Globus pallidus (tissue), 1 donor: ENCODE measurements at places on chromosomes 6 and 20.
A peak's percentile ranks its signal among the peaks of the same experiment; 100 is the strongest.

GRCh38 chr6:152952045-152952444 lies 30.8 kb downstream of the FBXO5 start:
- no peak for DNase-seq

GRCh38 chr6:72386324-72386723 lies 235.5 kb upstream of the KCNQ5 start:
- DNase-seq = no peak

GRCh38 chr6:154276810-154277628 lies 79.6 kb downstream of the IPCEF1 start:
- DNase-seq = peak; percentile 47

- peak; percentile 2 for DNase-seq
Observed at GRCh38 chr6:69026243-69026642, 391.2 kb downstream of the ADGRB3 start.

DNA sequence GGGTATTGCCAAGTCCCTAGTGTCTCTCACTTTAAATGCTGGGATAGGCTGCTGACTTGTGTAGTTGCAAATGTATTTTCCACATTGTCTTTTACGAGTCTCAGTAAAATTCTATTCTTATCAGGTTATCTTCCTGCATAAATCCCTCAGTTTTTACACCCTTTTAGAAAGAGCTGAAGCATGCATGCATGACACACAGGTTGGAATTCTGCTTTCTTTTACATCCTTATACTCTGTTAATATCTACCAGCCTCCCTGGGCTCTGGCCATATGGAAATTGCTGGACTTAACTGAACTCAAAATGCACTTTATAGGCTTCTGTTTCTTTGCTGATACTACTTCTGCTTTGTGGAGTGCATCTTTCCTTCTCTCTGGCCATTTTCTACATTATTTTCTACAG lies 477.4 kb downstream of the FRK start:
- DNase-seq = no peak

GRCh38 chr20:15942130-15942529 lies 631.1 kb downstream of the KIF16B start:
- DNase-seq = no peak

DNA sequence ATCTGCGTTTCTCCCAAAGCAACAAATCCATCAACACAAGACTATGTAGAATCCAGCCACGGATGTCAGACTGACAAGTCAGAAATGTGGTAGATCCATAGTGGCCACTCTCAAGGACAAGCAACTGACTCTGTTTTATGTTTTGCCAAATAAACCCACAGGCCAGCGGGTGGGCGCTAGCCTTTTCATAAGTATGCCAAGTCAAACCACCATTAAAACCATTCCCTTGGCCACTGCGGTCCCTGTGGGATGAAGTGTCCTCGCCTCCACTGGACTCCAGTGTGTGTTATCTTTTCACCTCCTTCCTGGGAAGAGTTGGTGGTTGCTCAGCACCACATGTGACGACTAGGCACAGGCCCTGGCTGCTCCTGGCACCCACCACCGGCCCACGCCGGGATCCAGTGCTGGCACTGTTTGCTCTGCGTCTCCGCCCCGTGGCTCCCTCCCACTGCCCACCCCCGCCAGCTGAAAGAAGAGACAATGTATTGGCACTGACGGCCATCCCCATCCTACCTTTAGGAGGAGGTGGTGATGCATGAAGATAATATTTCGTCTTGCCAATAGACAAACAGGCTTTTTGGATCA lies 103.4 kb downstream of the FOXC1 start:
- no peak for DNase-seq

DNA sequence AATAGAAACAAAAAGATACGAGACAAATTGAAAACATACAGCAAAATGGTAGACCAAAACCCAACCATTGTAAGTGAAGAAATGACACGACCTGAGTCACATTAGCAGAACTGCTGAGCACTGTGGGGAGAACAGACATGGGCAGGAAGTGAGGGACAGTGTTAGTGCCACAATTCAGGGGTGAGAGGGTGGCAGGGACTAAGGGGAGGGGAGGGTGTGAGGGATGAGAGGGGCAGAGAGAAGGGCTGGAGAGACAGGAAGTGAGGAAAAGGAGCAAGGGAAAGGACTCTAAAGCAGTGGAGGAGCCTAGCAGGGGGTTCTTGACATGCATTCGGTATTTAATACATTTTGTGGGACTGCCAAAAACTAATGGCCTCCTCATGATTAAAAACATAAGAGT lies 45.0 kb upstream of the TRIM26 start:
- DNase-seq = no peak

DNA sequence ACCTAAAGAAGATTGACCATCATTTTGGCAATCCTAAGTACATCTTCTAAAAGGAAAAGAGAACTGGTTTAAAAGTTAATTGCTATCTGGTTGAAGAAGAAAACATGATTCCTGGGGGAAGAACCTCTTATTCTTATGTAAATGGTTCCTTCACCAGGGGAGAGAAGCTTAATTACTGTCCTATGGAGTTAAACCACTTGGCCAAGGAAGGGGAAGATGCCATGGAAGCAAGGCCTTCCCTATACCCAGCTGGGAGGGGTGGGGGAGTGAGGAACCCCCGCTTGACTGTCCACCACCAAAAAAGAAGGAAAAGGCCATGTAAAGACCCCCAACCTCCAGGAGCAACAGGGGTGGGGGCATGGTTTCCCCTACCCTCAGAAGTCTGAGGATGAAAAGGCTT lies 962.1 kb downstream of the GRIK2 start:
- no peak for DNase-seq

GRCh38 chr20:8860011-8860495 lies 208.8 kb upstream of the PLCB4 start:
- no peak for DNase-seq

DNA sequence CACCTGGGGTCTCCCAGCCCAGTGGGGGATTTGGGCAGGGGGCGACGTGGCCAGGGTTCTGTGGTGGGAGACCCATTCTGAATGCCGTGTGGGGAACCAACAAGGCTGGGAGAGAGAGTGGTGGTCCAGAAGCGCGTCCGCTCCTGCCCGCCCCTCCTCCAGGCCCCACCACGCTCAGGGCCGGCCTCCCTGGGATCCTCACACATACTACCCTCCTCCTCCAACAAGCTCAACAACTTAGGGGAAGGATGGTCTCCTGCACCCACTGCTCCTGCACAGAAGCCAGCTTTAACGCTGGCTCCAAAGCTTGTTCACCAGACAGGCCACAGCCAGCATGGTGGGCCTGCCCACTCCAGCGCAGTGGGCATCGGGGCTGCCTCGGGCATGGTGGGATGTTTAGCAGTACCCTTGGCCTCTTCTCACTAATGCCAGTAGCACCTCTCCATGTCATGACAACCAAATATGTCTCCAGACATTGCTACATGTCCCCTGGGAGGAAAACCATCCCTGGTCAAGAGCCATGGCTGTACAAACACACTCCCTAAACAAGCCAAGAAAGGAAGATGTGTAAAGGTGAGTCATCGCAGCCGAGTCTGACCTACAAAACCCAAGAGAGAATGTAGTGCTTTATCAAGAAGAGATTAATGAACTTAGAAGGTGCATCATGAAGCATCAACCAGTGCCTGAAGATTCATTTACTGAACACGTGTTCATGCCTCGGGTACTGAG lies 75.7 kb downstream of the BMP7 start:
- DNase-seq = no peak

GRCh38 chr6:109229536-109229935 lies 134.2 kb downstream of the CEP57L1 start:
- DNase-seq = no peak

GRCh38 chr6:1893470-1894130 lies 283.9 kb downstream of the FOXC1 start:
- no peak for DNase-seq

DNA sequence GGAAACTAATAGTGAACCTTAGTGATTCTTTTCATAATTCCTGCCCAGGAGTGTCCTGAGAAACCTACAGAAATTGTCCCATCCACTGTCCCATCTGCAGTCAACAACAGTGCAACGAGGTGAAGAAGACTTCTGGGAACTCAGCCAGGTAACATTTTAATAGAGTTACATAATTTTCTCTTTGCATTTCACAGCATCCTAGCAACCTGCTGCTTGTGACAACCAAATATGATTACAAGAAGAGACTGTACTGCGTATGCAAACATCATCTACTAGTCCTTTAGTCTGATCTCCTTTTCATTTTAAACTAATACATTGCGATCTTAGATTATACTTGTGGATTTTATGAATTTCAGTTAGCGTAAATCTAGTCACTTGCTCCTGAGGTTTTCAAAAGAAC lies 951.6 kb downstream of the TFAP2A start:
- no peak for DNase-seq

DNA sequence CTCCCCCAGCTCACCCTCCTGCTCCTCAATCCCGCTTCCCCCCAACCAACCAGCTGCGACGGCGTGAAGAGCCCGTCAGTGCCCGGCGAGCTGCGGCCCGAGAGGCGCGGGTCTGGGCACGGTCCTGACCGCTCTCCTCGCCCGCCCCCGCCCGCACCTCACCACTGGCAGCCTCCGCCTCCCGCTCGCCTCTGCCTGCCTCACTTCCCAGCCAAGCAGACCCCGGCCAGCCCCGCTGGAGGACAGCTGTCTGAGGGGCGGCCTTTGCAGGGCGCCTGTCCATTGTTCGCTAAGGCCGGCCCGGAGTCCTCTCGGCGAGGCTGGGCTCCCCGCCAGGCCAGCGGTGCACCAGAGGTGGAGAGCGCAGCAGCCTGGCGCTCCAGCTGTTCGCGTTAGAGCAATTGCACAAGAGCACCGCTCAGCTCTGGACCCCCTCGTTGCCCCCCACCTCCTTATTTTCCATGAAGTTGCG lies 1.3 kb downstream of the SOBP start:
- DNase-seq = peak; percentile 71

- no peak for DNase-seq
Observed at GRCh38 chr6:160831739-160832138, 129.7 kb downstream of the PLG start.

GRCh38 chr6:43170417-43170930 lies 595 bp upstream of the SRF start:
- no peak for DNase-seq

GRCh38 chr6:33088931-33089620 lies 13.3 kb downstream of the HLA-DPB1 start:
- DNase-seq = no peak

DNA sequence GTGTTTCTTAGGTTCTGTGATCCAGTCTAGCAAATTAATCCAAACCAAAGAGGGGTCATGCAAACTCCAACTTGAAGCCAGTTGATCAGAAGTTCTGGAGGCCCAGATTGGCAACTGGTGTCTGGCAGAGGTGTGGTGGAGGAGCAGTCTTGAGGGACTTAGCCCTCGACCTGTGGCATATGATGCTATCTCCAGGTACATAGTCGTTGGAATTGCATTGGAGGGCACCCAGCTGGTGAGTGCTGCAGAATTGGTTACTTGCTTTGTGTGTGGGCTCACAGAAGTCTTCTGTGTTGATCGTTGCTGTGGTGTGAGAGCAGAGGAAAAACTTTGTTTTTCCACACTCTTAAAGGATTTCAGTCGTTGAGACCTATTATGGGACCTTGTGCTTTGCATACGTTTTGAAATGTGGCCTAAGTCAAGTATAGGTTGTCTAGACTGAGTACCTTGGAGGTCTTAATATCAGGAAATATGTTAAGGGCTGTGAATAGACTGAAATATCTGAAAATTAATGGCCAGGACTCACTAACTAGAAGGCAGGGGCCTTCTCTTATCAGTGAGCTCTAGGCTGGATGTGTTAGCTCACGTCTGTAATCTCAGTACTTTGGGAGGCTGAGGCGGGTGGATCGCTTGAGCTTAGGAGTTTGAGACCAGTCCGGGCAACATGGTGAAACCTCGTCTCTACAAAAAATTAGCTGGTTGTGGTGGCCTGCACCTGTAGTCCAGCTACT lies 7.8 kb downstream of the PANK2 start:
- DNase-seq = no peak

DNA sequence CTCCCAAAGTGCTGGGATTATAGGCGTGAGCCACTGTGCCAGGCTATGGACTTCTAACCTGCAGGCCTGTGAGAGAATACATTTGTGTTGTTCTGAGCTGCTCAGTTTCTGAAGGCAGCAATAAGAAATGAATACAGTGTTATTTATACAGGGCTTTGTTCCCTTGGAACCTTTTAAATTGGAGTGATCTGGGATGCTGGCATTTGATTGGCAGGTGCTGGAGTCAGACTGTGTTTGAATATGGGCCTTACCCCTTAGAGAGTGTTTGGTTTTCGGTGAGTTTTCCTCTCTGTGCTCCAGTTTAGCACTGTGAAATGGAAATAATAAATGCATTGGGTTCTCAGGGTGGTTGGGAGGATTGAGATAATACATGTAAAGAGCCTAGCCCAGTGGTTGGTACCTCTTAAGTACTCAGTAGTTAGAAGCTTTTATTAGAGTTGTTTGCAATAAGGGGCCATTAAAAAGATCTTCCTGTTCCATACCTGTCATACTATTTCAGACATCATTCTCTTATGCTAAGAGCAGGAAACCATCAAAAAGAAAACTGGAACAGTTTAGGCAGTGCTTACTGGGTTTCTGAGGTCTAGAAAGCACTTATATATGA lies 22.1 kb downstream of the BMP6 start:
- DNase-seq = no peak

DNA sequence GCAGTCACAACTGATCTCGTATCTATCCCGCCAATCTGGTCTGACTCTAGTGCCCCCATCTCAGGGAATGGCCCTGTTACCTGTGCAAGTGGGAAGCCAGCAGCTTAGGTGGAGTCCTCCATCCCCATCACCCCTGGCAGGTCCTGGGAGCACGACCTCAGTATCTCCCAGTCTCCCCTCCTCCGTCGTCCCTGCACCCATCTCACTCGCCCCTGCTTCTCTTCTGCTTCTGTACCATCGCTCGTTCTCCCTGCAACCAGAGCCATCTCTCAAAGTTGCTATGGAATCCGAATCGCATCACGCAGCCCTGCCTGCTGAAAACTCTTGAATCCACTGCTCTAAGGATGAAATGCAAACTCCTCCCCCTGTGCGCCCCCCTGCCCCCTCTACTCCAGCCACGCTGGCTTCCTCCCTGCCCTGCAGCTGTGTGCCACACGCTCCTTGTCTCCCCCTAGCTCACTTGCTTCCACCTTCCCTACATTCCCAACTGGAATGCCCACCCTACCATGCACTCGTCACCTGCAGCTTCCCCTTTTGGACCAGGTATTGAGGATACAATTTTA lies 64.0 kb upstream of the PTGIS start:
- no peak for DNase-seq

DNA sequence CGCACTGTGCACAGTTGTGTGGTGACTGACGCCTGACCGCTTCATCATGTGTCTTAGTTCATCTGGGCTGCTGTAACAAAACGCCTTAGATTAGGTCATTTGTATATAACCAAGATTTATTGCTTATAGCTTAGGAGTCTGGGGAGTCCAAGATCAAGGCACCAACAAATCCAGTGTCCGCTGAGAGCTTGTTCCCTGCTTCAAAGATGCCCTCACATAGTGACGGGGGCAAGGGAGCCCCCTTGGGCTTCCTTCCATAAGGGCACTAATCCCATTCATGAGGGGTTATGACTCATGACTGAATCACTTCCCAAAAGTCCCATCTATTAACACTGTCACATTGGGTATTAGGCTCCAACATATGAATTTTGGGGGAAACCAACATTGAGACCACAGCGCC lies 34.6 kb downstream of the CYP24A1 start:
- DNase-seq = no peak

GRCh38 chr6:39218868-39219567 lies 10.3 kb downstream of the KCNK5 start:
- no peak for DNase-seq

- no peak for DNase-seq
Observed at GRCh38 chr6:111761783-111762312, 111.4 kb downstream of the FYN start.

- DNase-seq = no peak
Observed at GRCh38 chr6:151073701-151074100, 166.1 kb upstream of the AKAP12 start.
